ENCODE measurements at places on chromosomes 12 and 14. TPM values are rescaled to one million over a fixed set of nuclear protein-coding genes. Genes with fewer than 3 reads are reported as not detected.

ESRRB gene
- total RNA-seq = 0.22 TPM

LHX5 gene
- total RNA-seq = not detected

FIGNL2 gene
- total RNA-seq = 1.3 TPM

FMNL3 gene
- total RNA-seq = 26.4 TPM

KRT78 gene
- not detected for total RNA-seq

EMC9 gene
- 15.5 TPM for total RNA-seq

MNAT1 gene
- total RNA-seq = 31.8 TPM

PROX2 gene
- not detected for total RNA-seq

UNG gene
- 46.3 TPM for total RNA-seq

- DNase-seq = no peak
Observed at GRCh38 chr12:103745962-103746361, 95.1 kb downstream of the NT5DC3 start.

DNA sequence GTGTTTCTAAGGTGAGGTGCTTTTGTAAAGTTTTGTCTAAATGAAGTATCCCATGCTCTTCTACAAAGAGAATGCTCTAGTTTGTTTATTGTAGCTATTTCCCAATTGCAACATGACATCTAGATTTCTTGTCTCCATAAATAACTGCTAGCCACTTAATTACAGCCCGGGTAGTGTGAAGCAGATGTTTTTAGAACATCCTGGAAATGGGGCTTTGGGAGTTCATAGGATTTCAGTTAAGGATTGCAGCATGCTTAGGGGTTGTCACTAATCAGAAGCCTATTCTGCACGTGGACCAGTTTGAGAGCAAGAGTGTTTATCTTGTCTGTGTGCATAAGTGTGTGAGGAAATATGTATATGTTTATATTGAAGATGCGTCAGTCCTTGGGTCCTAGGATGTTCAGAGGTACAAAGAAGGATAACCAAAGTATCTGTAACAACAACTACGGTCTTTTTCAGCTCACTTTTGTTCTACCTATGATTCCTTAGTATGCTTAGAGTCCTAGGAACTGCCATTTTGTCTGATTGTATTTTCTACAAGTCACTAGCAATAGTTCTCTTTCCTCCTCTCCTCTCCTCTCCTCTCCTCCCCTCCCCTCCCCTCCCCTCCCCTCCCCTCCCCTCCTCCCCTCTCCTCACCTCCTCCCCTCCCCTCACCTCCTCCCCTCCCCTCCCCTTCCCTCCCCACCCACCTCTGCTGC is 135.3 kb downstream of the ACSS3 start:
- no peak for DNase-seq

DNA sequence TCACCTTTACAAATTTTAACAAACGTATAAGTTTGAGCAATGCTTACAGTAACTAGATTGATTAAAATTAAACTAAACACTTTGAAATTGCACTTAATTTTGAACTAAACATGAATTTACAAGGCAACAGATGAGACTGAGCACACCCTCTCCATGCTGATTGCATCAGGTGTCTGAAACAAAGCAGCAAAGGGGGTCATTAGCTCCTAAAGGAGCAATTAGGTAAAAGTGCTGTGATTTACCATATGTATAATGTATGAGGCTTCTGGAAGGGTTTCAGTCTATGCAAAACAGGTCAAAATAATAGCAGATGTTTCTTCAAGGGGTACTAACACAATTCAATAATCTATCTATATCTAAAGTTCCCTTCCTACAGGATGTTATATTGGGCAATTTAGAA is 98.8 kb upstream of the LMNTD1 start:
- no peak for DNase-seq

- DNase-seq = no peak
Observed at GRCh38 chr12:124764870-124765580, 98.6 kb downstream of the SCARB1 start.

DNA sequence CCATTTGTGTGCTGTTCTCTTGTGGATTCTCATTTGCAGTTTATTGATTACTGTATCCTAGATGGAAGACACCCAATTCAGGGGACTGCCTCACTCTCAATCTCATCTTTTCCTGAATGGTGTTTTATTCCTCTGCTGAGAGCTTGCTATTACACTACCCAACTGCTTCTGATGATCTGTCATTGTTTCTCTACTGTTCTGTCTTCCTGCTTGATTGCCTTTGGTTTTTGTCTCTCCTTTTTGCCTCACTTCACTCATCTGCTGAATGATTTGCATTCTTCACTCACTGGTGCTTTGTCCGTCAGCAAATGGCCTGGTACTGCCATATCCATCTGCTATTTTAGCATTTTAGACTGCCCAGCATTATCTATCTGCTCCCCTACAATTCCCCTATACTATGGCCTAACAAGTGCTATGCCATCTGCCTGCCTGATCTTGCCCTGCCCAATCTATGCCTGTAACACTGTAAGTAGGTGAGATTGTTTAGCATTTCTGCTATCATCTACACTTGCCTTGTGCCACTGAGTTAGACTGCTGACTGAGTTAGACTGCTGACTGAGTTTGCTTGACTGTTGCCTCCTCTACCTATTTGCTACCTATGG is 335.1 kb downstream of the GPHN start:
- DNase-seq = no peak

- no peak for DNase-seq
Observed at GRCh38 chr12:89439941-89440340, 84.7 kb downstream of the GALNT4 start.

- no peak for DNase-seq
Observed at GRCh38 chr12:124412646-124413015, 117.7 kb downstream of the RFLNA start.

DNA sequence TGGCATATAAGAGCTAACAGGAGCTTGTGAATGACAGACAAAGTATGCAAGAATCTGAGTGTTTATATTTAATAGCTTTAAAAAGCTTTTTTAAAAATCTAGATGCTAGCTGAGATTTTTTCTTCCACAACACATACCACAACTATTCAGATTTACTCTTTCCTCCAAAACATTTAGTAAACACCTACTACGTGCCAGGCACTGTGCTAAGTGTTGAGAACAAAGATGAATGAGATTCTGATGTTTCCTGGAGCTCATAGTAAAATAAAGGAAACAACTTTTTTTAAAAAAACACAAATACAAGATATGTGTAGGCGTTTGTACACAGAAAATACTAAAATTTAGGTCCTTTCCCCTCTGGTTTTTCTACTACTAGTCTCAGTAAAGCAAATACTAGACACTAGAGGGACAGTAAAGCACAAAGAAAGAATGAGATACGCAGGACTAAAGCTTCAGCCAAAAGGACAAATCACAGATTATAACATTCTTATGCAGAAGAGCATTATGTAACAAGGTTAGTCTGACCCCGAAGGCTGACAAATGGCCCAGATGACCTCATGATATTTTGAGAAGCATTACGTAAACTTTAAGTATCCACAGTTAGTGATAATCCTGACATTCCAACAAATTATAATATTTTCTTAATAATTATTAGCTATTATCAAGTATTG is 78.6 kb upstream of the PAWR start:
- no peak for DNase-seq

- DNase-seq = no peak
Observed at GRCh38 chr12:81300454-81300853, 222.6 kb downstream of the ACSS3 start.

- DNase-seq = no peak
Observed at GRCh38 chr14:102500158-102500662, 9.4 kb downstream of the ANKRD9 start.

- no peak for DNase-seq
Observed at GRCh38 chr14:72753879-72754400, 140.0 kb downstream of the DPF3 start.

GRCh38 chr12:96112733-96113132 is 77.3 kb upstream of the LTA4H start:
- DNase-seq = no peak

DNA sequence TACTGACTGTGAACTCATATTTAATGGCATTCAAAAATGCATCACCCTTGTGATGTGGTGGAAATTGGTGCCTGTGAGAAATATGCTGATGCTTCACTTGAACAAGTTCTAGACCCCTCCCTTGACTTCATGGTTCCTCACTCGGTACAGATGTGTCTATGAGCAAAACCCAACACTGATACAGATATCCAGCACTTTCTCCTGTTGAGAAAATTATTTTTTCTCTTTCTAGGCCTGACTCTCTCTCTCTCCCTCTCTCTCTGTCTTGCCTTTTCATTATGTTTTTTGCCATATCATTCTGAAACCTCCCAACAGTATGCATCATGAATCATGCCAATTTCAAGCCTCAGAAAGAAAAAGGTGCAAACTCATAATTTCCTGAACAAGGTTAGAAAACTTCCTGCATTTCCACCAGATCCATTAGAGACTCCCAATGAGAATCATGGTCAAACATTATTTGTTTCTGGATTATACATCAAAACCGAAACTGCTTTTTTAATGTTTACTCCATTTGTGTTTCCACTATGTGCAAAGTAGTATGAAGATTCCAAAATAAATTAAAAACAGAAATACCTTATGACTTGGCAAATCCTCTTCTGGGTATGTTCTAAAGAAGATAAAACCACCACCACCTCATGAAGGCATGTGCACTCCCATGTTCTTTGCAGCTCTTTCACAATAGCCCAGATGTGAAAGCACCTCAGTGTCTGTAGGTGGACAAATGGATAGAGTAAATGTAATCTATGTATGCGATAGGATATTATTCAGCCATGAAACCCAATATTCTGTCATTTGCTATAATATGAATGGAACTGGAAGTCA is 543.6 kb downstream of the TMEM121 start:
- DNase-seq = no peak

- DNase-seq = no peak
Observed at GRCh38 chr14:104969741-104970230, 8.4 kb downstream of the AHNAK2 start.

DNA sequence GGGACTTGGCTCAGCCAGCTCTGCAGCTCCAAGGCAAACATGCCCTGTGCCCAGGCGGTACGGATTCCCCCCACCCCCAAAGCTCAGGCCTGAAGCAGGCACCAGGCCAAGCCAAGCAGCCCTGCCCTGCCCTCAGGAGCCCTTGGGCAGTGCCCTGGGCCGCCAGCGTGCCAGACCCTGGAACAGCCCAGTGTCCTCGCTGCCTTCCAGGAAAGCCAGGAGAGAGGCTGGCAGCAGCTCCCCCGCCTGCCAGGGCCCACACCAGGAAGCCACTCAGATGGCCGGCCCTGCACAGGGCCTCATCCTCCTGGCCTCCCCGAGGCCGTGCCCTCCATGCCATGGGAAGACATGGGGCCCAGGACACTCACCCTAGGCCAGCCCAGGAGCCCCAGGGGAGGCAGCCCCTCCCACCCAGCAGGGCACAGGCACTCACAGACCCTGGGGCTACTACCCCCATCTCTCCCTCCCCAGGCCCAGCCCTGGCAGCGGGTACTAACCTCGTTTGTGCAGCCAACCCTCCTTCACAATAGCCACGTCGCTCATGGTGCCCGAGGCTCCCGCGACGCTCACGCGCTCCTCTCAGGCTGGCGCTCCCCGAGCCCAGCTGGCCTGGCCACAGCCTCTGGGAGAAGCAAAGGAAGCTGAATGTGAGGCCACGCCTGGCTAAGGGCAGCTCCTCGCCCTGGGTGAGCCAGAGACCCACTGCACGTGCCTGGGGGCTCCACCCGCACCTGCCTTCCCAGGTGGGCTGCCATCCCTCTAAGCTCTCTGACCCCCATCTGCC is 3.3 kb downstream of the AKT1 start:
- DNase-seq = no peak

- DNase-seq = no peak
Observed at GRCh38 chr14:66916421-66916820, 272.8 kb upstream of the GARIN2 start.

DNA sequence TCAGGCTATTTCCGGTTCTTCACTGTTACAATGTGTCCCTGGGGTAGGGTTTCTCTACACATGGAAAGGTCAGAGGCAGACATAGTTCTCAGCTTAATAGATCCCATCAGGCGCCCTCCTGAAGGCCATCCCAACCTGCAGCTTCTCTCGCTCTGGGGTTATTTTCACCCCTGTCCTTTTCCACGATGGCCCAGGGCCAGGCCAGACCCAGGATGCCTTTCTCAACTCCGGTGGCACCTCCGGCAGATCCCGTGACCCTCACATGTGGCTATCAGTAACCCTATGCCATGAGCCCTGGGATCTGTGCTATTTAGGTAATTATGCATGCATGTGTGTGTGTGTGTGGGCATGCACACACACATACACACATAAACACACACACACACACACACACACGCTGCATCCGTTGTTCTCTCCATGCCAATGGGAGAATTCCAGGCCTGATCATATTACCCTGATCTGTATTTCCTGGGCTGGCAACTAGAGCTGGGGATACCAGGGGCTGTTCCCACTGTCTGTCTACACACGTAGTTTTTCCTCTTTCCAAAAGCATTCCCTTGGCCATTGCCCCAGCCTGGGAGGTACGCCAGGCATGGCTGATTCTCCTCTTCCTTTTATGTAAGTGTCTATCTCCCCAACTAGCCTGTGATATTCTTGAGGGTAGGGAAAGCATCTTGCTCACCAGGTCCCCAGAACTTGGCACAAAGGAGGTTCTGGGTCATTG is 51.2 kb upstream of the NOS1 start:
- DNase-seq = peak; percentile 53

DNA sequence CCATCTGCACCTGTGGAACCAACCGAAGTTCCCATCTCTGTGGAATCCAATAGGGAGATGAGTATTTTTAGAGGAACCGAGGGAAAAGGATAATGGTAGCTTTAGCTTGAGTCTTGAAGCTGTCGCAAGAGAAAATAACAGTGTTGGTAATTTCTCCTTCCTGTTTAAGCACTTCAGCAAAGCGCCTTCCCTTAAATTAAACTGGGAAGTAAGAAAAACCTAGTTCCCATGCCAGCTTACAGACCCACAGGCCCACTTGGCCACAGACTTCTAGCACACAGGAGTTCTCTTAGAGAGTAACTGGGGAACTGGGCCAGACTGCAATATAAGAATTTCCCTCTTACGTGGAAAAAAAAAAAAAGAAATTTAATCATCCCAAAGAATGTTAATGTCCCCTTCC is 223.8 kb downstream of the EFCAB11 start:
- no peak for DNase-seq

GRCh38 chr12:47950856-47951468 is 12.4 kb upstream of the TMEM106C start:
- no peak for DNase-seq
